ENCODE measurements at places on chromosomes 2 and 18. TPM values are rescaled to one million over a fixed set of nuclear protein-coding genes. Genes with fewer than 3 reads are reported as not detected.
A peak's percentile ranks its signal among the peaks of the same experiment; 100 is the strongest.

- no peak for DNase-seq
Observed at GRCh38 chr2:212032032-212032431, 506.6 kb downstream of the ERBB4 start.

- no peak for DNase-seq
Observed at GRCh38 chr2:233428438-233428837, 74.1 kb downstream of the DGKD start.

GRCh38 chr2:142782942-142783443 is 94.5 kb upstream of the KYNU start:
- no peak for DNase-seq

GRCh38 chr2:10475811-10476660 is 27.9 kb upstream of the ODC1 start:
- DNase-seq, result no peak

- DNase-seq, result no peak
Observed at GRCh38 chr2:182545420-182546167, 118.8 kb upstream of the PDE1A start.

GRCh38 chr2:32248299-32248698 is 16.4 kb downstream of the NLRC4 start:
- DNase-seq, result no peak

- DNase-seq, result no peak
Observed at GRCh38 chr2:165371356-165371755, 98.1 kb upstream of the CSRNP3 start.

- DNase-seq, result no peak
Observed at GRCh38 chr2:108620656-108621055, 86.4 kb downstream of the LIMS1 start.

- DNase-seq, result no peak
Observed at GRCh38 chr2:46653539-46653938, 174.2 kb downstream of the TMEM247 start.

DNA sequence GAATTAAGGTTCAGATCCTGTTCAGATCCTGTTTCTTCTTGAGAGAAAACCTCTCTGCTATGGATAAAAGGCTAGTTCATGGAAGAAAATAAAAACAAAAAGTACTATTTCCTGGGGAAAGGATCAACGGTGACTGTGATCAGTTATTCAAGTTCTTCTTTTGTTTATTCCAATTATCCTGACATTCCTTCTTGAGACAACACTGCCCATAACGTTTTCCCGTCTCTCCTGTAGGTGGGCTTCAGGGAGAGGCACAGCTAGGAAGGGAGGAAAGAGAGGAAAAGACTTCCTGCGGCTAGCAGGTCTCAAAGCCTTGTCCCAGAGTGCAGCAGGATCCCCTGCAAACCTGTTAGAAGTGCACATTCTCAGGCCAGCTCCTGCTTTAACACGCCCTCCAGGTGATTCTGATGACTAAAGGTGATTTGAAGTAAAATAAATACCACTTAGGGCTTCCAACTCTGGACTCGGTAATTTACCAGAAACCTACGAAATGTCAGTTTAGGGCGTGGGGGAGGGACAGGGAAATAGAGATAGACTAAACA is 4.5 kb upstream of the FHL2 start:
- no peak for DNase-seq

DNA sequence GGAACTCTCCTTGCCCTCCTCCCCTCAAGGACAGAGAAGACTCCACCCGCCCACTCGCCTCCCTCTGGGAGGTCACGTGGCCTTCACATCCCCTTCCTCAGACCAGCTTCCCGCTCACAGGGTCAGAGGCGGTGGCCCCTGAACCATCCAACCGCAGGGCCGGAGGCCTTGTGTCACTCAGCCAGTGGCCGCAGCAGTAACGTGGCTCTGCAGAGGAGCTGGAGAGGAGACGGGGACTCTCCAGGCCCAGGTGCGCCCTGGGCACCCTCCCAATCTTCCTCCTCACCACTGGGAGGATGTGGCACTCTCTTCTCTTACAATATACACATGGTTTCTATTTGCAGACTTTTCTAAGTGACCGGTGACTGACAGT is 161.7 kb downstream of the TWIST2 start:
- no peak for DNase-seq

- DNase-seq, result no peak
Observed at GRCh38 chr2:42971381-42971780, 179.0 kb upstream of the HAAO start.

- no peak for DNase-seq
Observed at GRCh38 chr2:157986761-157987160, 110.6 kb upstream of the ACVR1 start.

DNA sequence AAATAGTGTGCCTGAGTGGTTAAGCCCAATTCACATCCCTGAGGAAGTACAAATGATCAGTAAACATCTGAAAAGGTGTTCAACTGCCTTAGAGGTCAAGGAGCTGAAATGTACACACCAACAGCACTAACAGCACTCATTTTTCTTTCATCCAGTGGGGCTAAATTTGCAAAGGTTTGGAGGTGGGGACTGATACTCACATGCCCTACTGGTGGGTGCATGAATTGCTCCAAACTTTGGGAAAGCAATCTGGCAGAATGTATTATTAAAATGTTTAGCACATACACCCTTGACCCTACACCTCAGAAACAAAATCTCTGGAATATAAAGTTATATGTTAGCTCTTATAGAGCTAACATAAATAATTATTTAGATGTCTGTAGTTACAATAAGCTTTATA is 19.0 kb upstream of the FAM178B start:
- DNase-seq, result no peak

DNA sequence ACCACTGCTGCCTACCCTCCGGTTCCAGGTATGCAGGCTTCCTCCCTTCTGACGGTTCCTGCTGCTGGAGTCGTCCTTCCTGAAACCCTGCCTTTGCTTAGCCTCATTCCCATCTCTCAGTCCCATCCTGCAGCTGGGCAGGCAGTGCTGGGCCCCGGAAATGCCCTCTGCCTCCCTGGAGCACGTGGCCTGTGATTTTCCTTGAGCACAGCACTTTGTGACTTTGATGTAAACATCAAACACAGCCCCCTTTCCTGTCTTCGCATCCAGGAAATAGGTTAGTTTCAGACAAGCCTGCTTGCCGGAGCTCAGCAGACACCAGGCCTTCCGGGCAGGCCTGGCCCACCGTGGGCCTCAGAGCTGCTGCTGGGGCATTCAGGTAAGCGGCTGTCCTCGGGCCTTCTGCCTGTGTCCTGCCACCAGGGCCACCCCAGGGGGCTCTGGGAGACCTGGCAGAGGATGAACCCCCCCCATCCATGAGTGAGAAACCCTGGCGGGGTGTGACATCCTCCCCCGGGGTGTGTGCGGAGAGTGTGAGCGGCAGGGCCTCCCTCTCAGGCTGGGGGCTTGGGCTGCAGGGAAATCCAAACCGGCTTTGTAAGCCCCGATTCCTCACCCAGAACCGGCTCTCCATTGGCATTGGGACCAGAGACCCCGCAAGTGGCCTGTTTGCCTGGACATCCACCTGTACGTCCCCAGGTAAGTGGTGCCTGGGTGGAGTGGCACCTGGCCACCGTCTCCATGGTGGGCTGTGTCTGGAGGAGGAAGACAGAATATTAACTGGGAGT is at the start of gene ZAP70:
ZAP70 (plus strand) TSS at position 281 of the 788 bp plus-strand sequence. CDS start 10,461 bp downstream, outside the sequence.
- DNase-seq, result peak; percentile 82

- DNase-seq, result no peak
Observed at GRCh38 chr2:109447776-109448175, 166.0 kb downstream of the SEPTIN10 start.

- no peak for DNase-seq
Observed at GRCh38 chr2:217399291-217399690, 539.4 kb upstream of the TNP1 start.

GRCh38 chr18:49061991-49062831 is 111.4 kb upstream of the SMAD7 start:
- no peak for DNase-seq

GRCh38 chr2:111711270-111711669 is 172.7 kb downstream of the ANAPC1 start:
- no peak for DNase-seq

DNA sequence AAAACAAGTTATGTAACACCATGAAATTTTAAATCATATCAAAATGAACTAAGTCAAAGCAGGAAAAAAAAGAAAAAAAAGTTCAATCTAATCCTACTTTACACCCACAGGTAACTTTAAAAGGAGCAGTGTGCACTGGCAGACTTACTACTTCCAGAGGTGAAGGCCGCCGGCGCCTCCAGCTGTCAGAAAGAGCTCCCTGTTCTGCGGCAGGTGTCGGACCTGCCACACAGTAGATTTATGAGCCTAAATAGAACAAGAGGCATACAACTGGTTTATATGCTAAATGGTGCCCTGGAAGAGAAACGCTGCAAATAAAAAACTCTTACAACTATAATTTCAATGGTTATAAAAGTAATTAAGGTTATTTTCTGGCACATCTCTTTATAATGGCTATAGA is 23.1 kb upstream of the PNO1 start:
- no peak for DNase-seq

DNA sequence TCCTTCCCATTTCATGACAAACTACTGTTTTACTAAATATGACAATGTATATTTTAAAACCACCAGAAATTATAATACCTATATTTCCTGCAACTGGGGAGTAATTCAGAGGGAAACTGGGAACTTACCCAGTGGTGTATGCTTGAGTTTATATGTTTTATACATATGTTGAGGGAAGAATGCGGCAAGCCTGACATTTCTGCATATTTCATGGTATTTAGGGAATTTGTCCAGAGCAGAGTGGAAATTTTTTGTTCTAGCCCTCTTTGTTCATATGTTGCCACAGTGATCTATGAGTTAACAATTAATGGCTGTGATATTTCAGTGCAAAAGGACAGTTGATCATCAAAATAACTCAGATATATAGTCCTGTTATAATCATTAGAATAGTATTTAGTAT is 230.8 kb upstream of the VWC2L start:
- DNase-seq, result no peak

The RFX8 gene
- total RNA-seq, result 2.2 TPM

The MAP3K19 gene
- total RNA-seq, result not detected

The VWC2L gene
- not detected for total RNA-seq

The CNDP1 gene
- not detected for total RNA-seq

The CHRND gene
- not detected for total RNA-seq

The POLE4 gene
- total RNA-seq, result 44.5 TPM

The CCDC85A gene
- total RNA-seq, result not detected

The MTCL1 gene
- total RNA-seq, result 1.6 TPM

The FAM124B gene
- total RNA-seq, result 0.16 TPM

Measured in activated CD8-positive, alpha-beta T cell treated with anti-CD3 and anti-CD28 coated beads, Interleukin-2, amount 10 ng/mL, durations not matched to agents 7 days and 5 days (primary cell).